ENCODE measurements at places on chromosomes 7 and 10.

- DNase-seq = no peak
Observed at GRCh38 chr10:29730458-29730857, 95.7 kb upstream of the SVIL start.

DNA sequence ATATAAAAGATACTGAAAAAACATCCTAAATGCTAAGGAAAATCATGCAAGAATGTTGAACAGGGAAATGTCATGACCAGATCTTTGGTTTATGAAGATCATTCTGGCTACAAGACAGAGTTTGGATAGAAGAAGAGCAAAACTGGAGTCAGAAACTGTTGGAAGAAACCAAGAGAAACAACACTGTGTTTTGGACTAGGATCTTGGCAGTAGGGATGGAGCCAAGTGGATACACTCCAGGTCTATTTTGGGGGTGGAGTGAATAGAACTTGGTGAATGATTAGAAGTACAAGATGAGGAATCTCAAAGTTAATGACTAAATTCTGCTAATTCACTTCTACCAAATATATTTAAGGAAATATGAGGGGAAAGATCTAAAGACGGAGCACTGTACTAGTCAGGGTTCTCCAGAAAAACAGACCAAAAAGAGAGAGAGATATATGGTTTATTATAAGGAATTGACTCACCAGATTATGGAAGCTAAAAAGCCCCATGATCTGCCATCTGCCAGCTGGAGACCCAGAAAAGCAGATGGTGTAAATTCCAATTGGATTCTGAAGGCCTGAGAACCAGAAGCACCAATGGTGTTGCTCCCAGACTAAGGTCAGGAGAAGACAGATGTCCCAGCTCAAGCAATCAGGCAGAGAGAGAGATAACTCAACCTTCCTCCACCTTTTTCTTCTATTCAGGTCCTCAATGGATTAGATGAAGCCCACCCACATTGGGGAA is 254.9 kb downstream of the TRIL start:
- DNase-seq = no peak

GRCh38 chr7:124009321-124009720 is 23.5 kb downstream of the TMEM229A start:
- no peak for DNase-seq

DNA sequence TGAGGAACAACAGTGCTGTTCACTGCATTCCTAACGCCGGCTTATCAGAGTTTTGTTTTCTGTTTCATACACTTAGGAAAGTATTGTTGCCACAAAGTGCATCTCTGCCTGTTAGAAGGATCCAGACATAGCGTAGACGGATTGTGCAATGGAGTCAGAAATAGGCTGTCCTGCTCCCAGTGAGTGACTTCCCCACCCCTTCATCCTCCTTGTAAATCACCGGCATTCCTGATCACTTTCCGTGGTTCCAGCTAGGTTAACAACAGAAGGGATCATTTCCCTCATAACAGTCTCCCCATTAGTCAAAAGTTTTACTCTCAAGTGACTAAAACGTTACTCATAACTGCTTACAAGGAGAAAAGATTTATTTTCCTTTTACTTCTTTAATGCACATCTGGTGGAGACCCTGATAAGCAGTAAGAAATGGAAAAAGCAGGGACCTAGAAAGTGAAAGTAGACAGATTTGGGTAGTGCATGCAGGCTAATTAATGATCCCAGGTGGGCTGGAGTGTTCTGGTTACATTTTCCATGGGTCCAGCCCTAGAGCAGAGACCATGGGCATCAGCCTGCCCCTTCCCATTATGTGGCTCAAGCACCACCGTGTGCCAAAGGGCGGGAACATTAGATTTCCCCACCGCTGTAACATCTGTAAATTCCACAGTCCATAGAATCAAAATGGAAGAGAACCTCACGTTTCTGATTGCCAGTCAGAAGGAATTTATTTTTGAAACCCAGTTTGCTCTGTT is 395.1 kb upstream of the GALNT17 start:
- no peak for DNase-seq

DNA sequence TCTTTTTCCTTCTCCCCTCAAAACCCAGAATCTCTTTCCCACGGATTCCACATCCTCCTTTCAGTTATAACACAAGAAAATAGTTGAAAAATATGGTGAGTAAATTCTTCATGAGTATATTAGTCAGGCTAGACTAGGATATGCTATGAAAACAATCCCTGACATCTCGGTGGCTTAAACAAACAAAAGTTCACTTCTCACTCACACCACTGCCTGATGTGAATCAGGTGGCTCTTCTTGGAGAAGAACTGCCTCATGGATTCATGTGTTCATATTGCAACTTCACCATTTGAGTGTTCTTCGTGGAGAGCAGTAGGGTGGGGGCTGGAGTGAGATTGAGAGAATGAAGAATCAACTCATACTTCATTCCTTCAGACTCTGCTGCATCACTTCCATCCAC is 204.1 kb downstream of the PHF14 start:
- DNase-seq = peak; percentile 74

GRCh38 chr7:90453931-90454330 is 15.5 kb upstream of the PTTG1IP2 start:
- no peak for DNase-seq

DNA sequence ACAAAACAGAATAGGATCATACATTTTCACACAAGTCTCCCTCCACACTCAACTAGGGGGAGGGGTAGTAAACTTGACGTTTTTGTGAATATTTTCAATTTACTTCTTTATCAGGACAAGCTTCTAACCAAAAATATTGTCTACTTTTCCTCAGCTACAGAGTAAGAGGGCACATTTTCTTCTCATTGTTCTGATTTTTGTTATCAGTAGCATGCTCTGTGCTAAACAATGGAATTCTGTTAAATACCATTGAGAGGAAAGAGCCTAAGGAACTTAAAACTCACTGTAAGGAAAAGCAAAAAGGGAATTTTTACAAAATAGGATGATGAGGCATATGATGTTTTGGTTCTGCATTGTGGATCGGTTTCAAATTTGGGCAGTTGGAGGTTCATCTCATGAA is 41.2 kb downstream of the ANLN start:
- DNase-seq = no peak

DNA sequence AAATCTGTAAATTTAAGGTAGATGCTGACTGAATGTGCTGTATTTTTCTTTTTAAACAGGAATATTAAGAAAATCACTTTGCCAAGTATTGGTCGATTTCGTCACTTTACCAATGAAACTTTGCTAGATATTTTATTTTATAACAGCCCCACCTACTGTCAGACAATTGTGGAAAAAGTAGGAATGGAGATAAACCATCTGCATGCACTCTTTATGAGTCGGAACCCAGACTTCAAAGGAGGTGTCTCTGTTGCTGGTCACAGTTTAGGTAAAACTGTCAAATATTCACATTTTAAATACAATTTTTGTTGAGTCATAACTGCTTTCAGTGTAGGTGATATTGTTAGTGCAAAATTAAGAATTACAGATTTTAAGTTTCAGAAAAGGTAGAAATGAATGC is 25.2 kb downstream of the SEC23IP start:
- DNase-seq = no peak

DNA sequence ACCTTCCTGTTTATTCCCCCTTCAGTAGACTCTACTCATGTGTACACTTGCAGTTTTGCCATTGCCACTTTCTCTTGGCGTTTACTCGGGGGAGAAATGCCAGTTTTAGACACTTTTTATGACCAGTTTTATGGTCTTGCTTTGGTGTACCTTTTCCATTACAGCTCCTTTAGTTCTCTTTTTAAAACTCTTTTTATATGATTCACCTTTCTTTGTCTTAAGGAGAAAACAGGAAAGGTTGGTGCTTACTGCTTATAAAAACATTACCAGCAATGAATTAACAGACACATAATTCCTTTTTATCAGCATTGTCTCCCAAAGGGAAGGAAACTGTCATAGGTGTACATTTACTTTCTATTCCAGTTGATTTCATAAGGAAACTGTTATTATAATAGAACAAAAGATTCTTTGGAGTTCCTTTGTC is 11.9 kb downstream of the TSPAN13 start:
- no peak for DNase-seq

DNA sequence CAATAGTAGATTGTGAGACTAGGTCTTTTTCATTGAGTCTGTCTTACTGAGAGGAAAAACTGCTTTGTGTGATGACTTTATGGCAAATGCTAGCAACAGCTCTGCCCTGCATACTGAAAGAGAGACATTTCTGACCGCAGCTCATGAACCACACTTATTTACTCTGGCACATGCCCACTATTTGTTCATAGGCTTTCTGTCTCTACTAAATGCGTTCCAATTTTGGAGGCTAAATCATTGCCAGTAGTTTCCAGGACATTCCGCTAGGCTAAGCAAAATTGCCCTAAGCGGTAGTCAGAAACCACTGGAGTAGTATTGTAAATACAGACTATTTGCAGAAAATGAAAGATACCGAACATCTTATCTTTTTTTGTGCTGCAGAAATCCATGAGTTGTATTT is 55.6 kb upstream of the DLX6 start:
- peak; percentile 32 for DNase-seq

DNA sequence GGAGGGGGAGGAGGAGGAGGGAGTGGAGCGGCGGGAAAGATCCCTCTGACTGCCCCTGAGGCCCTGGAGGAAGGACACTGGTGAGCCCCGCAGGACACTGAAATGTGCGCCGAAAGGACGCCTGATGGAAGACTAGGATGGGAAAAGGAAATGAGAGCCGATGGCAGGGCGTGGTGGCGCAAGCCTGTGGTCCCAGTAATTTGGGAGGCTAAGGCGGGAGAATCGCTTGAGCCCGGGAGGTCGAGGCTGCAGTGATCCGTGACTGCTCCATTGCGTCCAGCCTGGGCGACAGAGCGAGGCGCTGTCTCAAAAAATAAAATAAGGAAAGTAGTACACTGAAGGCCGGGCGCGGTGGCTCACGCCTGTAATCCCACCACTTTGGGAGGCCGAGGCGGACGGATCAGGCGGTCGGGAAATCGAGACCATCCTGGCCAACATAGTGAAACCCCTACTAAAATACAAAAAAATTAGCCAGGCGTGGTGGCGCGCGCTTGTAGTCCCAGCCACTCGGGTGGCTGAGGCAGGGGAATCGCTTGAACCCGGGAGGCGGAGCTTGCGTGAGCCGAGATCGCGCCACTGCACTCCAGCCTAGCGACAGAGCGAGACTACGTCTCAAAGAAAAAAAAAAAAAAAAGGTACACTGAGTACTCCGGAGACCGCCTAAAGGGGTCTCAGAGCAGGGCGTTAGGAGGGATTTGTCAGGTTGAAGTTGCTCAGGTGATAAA is 561 bp upstream of the HNRNPF start:
- DNase-seq = no peak

DNA sequence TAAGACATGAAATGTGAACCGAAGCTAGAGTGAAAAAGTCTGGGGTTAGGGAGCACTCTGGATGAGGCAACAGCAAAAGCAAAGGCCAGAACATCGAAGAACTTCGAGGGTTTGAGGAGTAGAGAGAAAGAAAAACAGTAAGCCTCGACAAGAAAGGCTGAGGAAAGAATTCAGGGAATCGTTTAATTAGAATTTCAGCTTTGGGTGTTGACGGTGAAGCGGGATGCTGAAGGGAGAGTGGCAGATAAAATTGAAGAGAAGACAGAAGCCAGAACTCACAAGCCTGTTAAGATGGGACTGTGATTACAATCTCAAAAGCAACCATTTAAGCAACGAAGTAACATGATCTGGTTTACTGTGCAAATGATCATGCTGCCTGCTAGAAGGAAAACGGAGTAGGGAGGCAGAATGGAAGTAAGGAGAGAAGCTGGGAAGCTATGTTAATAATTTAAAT is 2.1 kb downstream of the TRDMT1 start:
- DNase-seq = peak; percentile 10

DNA sequence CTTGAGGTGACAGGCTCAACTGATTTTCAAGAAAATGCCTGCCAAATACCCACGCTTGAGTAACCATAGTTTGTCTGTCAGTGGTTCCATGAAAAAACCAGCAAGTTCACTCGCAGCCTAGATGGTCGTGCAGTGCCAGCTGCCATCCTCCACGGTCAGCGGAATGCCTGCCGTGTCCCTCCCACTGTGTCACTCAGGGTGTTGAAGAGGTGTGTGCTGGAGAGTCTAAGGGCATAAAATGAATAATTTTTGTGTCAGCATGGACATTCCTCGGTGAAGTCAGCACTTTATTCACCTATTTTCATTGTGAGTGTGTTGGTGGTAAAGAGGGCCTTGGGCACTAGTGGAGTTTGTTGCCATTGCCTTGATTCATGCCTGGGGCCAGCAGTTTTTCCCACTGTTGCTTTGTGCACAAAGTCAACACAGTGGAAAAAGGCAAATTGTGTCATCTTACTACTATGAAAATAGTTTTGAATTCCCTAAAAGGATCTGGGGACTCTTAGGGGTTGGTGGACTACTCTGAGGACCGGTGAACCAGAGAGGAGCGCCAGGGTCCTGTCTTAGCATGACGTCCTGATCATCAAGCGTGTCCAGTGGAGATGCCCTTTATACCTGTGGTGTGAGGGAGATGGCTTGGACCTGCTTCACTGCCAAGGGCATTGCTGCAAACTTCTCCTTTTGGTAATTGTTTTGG is 17.6 kb downstream of the MINDY4 start:
- DNase-seq = no peak

DNA sequence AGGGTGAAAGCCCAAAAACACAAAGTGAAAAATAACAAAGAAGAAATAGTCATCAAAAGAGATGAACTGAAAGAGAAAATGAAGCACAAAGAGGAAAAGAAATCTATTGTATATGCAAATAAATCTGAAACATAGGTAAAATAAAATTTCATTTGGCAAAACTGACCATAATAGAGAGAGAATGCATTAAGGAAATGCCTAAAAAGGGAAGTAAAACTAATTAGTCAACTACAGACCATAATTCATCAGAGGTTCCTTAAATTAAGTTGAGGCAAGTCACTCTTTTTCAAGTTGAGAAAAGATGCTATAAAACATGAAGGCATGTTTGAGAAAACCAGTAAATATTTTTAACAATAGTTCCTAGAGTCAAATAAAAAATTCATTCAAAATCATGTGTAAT is 233.3 kb downstream of the LRRN3 start:
- DNase-seq = no peak

- no peak for DNase-seq
Observed at GRCh38 chr7:12436896-12437535, 33.4 kb upstream of the VWDE start.

GRCh38 chr7:26413007-26413691 is 121.5 kb downstream of the SNX10 start:
- no peak for DNase-seq

DNA sequence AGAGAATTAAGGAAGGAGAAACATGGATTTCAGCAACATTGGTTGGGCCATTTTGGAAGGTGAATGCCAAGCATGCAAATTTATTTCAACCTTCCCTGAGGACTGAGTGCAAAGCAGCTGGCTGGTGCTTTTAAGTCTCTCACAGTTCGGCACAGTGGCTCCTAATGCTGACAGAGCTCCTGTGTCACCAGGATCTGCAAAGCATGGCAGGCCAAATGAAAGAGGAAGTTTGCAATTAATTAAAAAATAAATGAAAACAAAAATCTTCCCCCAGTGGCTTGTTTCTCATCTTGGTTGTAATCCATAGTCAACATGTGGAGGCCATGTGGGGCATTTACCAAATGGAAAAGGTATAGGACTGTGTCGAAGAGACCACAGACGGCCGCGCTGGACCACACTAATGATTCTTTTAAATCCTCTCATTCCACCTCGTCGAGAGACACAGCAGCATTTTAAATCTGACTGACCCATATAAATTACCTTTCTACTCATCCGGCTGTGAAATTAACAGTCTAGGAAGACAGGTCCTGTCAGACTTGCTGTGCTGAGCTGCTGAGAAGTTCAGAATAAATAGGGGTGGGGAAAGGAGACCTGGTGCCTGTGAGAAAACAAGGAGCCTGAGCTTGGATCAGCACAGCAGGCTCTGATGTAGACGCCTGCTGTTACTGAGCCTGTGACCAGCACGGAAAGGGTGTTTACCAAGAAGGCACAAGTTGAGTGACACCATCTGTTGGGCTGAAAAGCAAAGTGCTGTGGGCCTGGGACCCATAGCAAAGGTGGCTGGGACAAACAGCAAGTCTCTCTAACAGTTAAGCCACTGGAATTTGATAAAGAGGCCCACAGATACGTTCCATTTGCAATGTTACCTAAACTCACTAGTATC is 136.0 kb upstream of the COL1A2 start:
- DNase-seq = no peak
